ENCODE measurements at places on chromosomes 5 and 9.

- no peak for DNase-seq
These were observed 32.3 kb downstream of the TMEM167A start for GRCh38 chr5:83044926-83045325.

- no peak for DNase-seq
These were observed 351.1 kb upstream of the DAB2 start for GRCh38 chr5:39775797-39776365.

- no peak for DNase-seq
These were observed 164.4 kb upstream of the SLC12A2 start for GRCh38 chr5:127919006-127919796.

DNA sequence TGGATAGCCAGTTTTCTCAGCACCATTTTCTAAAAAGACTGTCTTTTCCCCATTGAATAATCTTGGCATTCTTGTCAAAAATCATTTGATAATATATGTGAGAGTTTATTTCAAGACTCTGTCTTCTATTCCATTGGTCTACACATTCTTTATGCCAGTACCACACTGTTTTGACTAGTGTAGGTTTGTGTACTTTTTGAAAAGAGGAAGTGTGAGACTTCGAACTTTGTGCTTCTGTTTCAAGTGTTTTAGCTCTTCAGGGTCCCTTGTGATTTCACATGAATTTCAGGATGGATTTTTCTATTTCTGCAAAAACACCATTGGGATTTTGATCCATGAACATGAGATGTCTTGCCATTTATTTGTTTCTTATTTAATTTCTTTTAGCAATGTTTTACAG lies 78.5 kb upstream of the ALDH1A1 start:
- DNase-seq: no peak

- DNase-seq: no peak
These were observed 2.3 kb downstream of the ANKH start for GRCh38 chr5:14869233-14869632.

DNA sequence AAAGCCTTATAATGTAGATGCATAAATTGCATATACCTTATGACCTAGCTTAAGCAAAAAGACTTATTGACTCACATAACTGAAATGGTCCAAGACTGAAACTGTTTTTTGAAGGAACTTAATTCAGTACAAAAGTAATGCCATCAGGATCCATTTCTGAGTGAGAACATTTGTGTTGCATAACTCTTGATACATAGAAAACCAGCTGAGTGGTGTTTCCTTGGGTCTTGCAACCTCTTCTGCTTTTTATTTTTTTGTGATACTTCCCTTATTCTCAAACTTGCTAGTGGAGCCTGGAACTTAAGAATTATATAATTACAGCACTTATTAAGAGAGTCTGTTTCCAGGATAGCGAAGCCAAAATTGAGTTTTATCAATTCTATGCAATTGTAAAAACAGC lies 272.0 kb downstream of the MAN2A1 start:
- no peak for DNase-seq

GRCh38 chr5:102231693-102232619 lies 64.1 kb downstream of the SLCO4C1 start:
- DNase-seq: no peak

- no peak for DNase-seq
These were observed 242.0 kb downstream of the KDM4C start for GRCh38 chr9:6999794-7000193.

DNA sequence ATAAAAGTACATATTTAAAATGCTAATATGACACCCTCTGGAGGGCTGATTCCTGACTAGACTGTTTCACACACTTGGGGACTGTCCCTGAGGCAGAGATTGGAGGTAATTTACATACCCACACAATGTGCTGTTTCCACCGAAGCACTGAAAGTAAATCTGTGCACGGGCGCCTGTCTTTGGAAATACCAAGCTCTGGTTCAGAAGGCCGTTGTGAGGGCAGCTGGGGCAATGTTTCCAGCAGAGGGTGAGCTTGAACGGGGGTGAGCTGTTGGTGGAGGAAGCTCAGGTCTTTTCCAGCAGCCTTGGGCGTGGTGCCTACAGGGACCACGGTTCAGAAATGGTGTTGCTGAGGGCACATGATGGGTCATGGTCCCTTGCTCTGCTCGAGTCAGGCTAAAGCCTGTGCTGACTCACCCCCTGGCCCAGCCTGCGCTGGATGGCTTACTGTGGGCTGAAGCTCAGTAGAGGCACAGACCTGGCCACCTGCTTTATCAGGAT lies 25.8 kb upstream of the HMCN2 start:
- DNase-seq: peak; percentile 10

DNA sequence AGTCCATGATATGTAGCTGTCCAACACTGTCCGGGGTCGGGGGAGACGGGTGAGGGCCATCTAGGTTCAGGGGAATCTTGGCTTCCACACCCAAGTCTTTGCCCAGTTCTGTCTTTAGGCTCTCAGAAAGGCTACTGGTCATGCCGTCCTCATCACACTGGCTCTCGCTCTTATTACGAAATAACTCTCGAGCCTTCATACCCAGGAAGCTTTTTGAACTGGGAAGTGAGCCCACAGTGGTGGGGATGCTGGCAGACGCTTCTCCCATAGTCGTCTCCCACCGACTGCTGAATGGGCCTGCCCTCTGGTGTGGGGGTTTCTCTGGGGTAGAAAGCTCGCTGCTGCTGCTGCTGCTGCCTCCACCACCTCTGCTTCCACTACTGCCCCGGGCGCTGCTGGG lies 17.6 kb downstream of the SPACA9 start:
- no peak for DNase-seq

DNA sequence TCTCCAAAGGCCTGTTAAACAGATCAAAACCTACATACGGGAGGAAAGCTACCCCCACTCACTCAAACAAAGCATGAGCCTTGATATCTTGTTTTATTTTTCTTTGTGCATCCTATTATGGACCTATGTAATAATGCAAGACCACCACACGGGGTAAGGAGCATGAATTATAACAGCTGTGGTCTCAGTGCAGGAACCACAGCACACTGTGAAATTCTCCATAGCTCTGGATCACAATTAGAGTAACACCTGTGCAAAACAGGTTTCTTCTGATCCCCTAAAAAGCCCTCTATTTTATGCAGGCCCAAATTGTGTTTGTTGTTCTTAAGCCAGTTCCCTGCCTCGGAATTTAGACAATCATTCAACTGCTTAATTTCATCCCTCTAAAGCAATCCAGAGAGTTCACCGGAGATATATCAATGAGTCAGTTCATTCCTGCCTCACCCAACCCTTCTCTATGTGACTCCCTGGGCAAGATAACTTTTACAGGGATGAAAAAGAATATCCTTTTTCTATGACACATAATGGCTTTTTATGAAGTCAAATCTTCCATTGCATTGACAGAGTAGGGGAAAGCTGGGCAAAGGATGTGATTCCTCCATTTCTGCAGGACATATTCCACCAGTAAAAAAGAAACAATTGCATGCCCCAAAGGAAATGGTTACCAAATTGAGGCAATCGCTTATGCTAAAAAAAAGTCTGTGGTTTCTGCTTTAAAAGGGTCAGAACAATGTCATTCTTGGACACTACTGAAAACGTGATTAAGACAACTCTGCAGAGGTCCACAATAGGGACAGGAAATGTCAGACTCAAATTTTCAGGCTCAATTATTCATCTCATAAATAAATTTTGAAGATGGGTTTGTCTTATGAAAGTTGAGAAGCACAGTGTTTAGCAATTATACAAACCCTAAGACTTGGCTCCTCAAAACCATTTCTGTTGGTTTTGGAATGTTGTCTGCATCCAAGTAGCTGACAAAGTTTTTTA lies 41.6 kb upstream of the FST start:
- no peak for DNase-seq

DNA sequence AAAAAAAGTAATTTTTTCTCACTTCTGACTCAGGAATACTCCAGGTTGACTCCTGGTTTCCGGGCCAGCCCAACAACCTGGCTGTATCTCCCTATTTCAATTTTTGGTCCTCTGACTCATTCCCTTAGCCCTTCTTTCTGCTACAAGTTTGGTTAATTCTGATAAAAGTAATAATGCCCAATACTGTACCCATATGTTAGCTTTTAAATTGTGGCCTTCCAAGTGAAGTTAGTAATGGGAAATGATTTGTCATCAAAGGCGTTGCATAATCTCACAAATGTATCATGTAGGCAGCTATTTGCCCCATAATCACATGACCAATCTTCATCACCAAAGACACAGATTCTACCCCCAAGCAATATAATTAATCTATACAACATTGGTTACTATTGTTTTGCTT lies 31.1 kb upstream of the BNC2 start:
- DNase-seq: no peak

- no peak for DNase-seq
These were observed 4.3 kb upstream of the MRNIP start for GRCh38 chr5:179862891-179863290.

- DNase-seq: no peak
These were observed 96.5 kb downstream of the EHMT1 start for GRCh38 chr9:137715321-137715720.

Data from CD4-positive, alpha-beta T cell treated with Interleukin-21 for 1 hour (primary cell).